NCI-H774 (cell line): ENCODE measurements at places on chromosomes 6 and 20.

DNA sequence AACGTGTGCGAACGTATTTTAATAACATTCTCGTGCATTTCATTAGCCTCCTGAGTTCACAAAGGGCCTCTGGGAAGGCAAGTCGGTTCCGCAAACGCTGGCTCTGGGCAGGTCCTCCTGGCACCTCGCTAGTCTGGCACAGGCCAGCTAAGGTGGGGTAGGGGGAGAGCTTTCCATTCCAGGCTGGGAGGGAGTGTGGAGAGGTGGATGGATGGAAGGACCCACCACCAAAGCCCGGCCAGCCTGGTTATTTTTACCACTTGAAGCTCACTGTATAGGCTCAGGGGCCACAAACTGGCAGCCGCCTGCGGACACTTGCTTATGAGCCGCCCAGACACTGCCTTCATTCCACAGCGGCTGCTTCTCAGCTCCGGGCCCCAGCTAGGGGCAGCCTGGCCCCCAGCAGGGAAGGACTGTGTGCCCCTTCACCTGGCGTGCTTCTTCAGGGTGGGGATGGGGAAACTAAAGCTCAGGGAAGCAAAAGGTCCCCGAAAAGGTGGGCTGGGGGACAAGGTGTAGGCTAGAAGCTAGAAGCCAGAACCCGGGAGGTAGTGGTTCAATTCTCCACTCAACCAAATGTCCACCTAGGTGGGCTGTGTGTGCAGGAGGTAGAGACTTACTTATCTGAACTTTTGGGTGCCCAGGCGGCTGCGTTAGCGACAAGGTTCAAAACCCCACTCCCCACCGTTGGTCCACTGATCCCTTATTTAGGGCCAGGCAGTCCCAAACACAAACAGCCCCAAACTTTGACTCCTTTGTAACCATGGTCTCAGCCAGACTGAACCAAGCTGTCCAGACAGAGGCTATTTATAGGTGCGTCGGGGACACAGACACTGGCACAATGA, 1.7 kb downstream of the PMEPA1 start:
- no peak for DNase-seq

DNA sequence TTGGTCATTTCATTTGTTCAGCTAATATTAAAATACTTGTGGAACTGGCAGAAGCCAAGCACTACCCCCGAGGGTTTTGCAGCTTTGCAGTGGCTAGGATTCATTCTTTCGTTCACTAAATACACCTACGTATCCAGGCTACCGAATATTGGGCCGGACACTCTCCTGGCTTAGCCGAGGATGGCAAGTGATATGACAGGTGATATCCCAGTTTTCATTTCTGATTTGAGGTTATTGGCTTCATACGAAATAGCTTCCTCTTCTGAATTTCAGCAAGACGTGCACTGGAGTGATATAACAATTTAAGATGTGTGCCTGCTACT, 536 bp upstream of the MTFR2 start:
- no peak for DNase-seq

DNA sequence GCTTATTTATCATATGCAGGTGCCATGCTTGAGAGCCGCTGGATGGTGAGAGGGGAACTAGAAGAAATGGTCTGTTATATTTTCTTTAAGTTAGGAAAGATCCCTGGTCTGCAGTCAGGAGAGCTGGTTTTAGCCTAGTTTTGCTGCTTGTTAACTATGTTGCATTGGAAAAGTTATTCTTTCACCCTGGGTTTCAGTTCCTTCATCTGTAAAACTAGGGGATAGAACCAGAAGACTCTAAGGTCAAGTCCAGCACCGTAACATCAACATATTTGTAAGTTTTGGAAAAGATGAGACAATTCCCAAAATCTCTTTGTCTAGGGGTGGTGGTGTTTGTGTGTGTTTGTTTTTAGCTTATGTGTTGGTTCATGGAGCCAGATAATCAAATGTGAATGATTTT, 304.0 kb downstream of the QKI start:
- no peak for DNase-seq

- DNase-seq: peak; percentile 69
These were observed 533.7 kb downstream of the DOK5 start for GRCh38 chr20:55009066-55009465.

GRCh38 chr6:31075528-31075927, 36.8 kb downstream of the C6orf15 start:
- DNase-seq: no peak

DNA sequence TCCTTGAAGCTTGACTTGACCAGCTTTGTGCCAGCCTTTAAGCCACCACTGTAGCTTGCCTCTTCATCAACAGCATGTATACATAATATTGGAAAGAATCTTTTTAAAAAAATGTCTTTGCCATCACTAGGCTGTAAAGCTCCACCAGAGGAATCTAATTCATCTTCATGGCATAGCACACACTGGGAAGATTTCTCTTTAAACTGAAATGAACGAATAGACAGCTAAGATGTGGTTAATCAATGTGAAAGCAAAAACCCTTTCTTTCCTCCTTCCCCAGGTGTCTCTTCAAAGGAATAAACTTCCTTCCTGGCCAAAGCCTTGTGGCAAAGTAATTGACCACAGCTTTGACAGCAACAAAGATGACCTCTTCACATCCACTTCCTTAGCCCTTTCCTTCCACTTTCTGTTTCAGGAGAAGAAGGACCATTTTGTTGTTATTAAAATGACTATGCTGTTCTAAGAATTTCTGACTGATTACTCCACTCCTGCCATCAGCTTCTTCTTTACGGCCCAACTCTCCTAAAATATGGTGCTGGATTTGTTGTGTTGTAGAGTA, 428.7 kb upstream of the SOX4 start:
- no peak for DNase-seq

- peak; percentile 86 for DNase-seq
These were observed at the start of gene SPEF1 for GRCh38 chr20:3781153-3781910. TSS of gene SPEF1 (minus strand) at chr20:3781448. CDS start at chr20:3781287, 161 bp downstream.

DNA sequence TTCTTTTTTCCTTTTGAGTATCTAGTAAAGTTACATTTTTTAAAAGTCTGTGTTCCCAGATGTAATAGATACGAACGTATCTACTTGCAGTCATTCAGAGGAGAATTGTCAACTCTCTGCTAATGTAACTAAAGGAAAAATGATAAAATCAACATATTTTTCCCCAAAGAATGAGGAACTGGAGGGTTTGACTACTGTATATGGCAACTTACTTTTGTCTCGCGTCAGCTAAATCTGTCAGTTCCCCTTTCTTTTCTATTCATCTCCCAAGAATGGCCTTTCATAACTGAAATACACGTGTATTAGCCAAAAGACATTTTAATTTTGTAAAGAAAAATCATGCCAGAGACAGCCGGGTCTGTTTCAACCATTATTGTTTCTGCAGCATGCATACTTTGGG, 5.4 kb downstream of the EYA2 start:
- no peak for DNase-seq

DNA sequence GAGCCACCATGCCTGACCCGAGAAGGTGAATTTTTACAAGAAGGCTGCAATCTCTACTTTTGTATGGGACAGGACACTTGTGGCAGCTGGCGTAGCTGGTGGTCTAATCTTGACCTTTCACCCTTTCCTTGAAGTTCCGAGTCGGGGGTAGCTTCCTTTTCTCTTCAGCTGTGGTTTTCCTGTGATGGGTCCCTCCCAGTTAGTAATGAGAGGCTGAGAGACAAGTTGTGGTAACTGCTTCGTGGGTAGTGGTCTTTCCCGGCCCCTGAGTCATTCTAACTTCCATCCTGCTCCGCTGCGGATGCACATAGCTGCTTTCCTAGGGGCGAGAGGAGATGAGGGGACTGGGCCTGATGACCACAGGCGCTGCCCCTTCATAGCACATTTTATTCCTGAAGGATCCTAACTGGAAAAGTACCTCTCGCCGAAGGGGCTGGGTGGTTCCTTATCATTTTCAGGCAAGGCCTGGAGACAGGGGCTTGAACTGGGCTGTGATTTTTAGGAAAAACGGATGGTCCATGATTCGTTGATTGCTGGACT, 3.1 kb downstream of the SYNJ2 start:
- DNase-seq: no peak

DNA sequence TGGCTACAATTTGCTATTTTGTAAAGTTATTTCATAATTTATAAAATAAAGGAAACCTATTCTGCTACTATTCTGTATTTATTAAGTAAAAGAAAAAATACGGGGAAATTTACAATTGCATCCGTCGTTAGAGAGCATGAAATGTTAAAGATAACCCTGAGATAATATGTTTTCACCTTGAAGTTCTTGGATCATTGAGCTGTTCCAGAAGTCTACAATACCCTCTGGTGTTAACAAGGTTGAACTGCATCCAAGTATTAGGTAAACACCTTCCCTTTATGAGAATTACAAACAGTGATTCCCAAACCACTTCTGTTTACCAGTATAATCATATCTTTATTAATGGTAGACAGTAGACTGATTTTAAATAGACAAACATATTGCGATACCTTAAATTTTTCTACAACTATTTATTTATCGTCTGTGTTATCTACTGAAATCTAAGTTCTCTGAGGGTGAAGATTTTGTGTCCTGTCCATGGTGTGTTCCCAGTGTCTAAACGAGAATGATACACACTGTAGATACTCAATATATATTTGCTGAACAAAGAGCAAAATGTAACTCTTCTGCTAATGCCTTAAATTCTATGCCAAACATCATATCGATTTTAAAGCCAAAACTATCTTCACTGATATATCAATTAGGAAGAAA, 28.2 kb downstream of the TBC1D32 start:
- DNase-seq: peak; percentile 57

- no peak for DNase-seq
These were observed 32.7 kb upstream of the CCND3 start for GRCh38 chr6:41974281-41974825.

DNA sequence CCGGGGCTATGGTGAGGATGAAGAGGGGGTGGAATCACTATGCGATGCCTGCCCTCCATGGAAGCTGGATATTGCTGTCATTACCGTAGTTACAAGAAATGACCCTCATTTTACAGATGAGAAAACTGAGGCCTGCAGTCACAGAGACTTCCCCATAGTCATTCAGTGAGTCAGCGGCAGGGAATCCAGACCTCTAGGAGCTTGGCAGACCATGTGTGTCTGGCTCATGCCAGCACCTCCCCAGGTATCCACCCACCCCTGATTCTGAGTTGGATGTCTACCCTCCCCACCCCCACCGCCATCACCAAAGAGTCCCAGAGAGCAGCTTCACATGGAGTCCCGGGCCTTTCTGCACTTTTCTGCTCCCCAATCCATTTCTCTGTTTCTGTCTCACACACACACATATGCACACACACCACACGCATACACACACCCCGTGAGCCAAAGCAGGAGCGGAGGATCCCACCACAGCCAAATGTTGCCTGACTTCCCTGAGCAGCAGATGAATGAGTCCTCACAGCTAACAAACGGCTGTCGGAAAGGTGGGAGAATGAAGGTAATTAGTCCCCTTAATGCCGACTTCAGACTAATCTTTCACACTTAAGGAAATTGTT, 24.8 kb downstream of the CDH22 start:
- no peak for DNase-seq

GRCh38 chr20:48771542-48771941, 56.3 kb downstream of the PREX1 start:
- no peak for DNase-seq

DNA sequence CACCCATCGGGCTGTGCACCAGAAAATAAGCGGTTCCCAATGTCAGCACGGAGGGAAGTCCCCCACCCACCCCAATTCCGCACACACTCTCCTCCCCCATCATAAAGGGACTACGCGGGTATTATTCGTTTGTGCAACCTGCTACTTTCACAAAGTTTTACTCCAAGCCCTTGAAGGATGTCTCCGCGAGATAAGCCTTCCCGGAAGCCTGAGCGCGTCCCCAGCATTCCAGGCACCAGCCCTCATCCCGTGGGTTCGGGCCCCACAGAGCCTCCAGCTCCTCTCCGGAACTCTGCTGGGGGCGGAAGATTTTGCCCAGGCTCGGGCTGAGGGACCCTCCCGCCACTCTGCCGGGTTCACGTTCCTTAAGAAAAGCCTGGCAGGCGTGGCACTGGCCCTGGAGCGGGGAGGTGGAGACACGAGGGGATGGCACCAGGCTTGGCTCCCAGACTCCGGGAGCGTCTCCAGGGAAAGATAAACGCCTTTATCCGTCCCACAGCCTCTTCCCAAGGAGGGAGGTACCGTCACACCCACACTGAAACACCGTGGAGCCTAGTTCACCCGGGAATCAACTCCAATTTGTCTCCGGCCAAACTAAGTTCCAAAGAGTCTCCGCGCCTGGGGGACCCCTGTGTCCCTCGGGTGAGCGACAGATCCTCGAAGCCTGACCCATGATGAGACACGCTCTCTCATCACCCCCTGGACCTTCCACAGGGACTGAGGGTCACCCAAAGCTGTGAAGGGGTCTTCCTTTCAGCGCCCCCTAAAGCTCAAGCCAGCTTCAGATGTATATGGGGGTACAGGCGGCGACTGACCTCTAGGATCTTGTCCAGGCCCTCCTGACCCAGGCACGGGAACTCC, 934 bp downstream of the KCNK5 start:
- DNase-seq: no peak

- no peak for DNase-seq
These were observed 2.8 kb downstream of the SPO11 start for GRCh38 chr20:57332105-57333089.

GRCh38 chr20:11509776-11510175, 407.9 kb upstream of the BTBD3 start:
- DNase-seq: no peak

DNA sequence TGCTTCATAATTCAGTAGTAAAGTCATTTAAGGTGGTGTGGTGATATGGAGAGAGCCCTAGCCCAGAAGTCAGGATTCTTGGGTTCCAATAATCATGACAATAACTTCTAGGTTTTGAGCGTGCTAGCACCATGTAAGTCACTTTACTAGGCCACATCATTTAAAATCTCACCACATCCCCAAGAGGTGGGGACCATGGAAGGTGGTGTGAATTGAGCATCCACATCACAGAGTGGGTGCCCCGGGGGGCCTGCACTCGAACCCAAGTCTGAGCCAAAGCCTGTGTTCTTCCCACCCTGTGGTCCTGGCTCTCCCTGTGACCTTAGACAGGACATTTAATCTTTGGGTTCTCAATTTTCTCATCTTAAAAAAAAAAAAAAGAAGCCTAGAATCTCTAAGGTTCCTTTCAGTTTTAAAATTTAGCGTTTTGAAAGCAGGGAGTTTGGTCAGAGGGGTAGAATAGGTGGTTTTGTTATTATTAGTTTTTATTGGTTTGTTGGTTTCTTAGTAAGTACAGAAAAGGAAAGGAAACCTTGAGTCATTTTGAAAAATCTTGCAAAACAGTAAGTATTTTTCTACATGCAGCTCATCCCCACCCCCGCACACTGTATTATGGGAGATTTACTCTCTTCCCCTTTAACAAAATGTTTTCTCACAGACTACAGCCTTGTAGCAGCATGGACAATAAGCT, 26.4 kb downstream of the ARMC2 start:
- no peak for DNase-seq

DNA sequence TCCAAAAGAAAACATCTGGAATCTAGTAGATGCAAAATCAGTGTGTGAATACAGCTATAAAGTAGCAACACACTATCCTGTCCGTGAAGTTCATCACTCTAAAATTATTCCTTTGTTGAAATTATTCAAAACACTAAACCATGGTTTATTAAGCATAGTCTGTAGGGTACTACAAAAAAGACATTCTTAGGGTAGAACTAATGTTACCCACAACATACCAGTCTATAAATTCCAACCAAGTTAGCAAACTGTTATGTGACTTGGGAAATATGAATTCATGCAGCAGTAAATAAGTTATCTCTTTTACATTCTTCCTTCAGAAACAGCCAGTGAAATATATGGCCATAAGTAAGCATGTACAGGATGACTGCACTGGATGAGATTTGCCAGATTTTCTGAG, 580.3 kb upstream of the ADGRB3 start:
- no peak for DNase-seq

- no peak for DNase-seq
These were observed 32.6 kb upstream of the APCDD1L start for GRCh38 chr20:58547623-58548475.

- DNase-seq: no peak
These were observed 6.1 kb downstream of the SIRPG start for GRCh38 chr20:1651268-1652058.
